ENCODE measurements at places on chromosomes 1 and 21.
A peak's percentile ranks its signal among the peaks of the same experiment; 100 is the strongest.

- no peak for DNase-seq
Measured at GRCh38 chr1:108075055-108075454, 110.1 kb upstream of the VAV3 start.

GRCh38 chr1:184409011-184409410 is 22.2 kb downstream of the C1orf21 start:
- DNase-seq: no peak

- no peak for DNase-seq
Measured at GRCh38 chr1:115726161-115726560, 42.4 kb downstream of the CASQ2 start.

DNA sequence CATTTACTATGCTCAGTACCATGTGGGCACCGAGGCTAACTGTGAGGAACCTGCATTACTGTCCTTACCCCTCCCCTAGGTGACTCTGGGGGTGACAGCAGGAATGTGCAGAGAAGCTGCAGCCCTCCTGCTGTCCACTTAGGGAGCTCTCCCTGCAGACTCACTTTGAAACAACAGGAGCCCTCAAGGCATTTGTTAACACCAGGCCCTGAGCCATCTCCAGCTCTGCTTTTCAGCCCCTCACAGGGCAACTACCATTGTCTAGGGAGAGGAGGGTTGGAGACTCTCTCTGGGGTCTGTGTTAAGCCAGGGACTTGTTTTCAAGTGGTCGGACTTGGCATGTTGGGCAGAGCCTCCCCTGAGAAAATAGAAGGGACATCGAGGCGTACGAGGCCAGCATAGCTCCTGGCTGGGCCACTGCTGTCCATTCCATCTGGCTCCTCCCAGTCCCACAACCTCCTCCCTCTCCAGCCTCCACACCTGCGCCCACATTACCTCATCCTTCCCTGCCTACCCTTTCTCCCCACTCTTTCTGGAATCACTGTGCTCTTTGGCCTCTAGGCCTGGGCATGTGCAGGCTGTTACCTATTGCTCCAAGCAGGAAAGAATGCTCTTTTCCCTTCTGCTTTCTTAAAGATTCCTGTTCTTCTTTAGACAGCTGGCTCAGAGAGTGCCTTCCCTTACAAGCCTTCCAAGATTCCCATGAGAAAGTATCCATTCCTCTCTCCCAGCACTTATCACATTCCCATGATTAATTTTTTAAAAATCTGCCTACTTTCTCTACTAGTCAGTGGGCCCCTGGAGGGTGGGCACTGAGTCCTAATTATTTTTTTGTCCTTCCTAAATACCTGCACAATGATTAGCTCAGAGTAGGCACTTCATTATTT is 102.7 kb upstream of the GCLM start:
- no peak for DNase-seq

GRCh38 chr1:224127925-224128819 is 14.3 kb downstream of the FBXO28 start:
- DNase-seq: peak; percentile 70

DNA sequence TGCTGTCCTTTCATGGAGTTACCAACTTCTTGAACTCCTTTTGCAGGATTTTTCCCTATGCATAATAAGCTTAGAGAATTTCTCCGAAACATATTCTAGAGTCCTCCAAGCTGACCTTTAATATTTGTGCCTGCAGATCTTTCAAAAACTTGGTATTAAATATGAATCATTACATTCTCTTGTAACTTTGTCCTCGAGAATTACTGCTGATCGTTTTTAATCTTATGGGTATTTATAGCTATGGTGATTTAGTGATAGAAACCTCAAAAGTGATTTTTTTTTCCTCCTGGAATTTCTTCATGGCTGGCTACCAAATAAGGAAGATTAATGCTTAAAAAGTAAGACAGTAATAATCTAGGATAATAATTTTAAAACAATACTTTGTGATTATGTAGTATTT is 39.1 kb downstream of the MAP3K21 start:
- no peak for DNase-seq
